ENCODE measurements at places on chromosomes 16 and 17.

DNA sequence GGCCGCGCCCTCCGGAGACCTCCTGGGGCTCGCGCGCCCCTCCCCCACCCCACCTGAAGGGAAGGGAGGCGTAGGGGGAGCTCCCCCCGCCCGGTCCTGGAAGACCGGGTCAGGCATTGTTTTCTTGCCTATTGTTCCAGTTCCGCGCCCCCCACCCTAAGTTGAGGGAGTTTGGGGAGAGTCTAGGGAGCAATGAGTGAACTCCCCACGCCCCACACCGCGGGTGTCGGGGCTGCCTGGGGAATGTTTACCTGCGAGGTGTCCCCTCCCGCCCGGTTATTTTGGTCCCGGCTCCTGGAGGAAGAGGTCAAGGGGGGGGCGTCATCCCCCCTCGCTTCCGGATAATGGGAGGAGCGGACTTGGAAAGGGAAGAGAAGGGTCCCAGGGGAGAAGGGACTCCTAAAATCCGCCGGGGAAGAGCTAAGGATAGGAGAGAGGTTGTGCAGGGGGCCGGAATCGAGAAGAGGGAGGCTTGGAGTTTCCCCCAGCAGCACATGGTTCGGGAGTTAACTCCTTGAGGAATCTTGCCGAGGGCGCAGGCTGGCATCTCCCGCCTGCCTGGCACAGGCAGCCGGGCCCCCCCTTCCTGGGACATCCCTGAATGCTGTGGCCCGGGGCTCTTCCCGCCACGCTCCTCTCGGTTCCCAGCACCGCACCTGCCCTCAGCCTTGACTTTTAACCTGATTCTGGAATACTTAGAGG is 881 bp downstream of the MLLT6 start:
- peak; percentile 35 for DNase-seq

- DNase-seq: no peak
Observed at GRCh38 chr17:52294301-52294700, 135.8 kb upstream of the CA10 start.

DNA sequence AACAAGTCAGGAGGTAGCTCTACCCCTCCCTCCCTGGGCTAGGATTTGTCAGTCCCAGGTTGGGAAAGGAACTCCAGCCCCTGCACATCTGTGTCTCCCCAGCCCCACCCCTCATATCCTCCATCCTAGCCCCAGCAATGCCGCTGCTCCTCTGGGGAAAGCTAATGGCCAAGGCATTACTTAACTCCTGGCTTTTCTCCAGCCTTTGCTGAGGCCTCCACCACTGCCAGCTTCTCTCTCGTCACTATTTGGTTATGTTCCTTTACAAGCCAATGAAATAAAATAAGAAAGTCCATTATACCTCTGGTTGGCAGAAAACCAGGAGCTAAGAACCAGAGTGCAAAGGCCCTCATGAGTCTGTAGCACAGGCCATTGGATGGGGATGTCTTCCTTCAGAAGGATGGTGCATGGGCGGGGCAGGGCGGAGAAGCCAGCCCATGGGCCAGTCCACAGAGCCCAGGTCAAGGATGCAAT is 171.0 kb downstream of the CCDC182 start:
- peak; percentile 37 for DNase-seq

GRCh38 chr16:70476272-70477020 is 22.1 kb downstream of the FCSK start:
- peak; percentile 87 for DNase-seq

DNA sequence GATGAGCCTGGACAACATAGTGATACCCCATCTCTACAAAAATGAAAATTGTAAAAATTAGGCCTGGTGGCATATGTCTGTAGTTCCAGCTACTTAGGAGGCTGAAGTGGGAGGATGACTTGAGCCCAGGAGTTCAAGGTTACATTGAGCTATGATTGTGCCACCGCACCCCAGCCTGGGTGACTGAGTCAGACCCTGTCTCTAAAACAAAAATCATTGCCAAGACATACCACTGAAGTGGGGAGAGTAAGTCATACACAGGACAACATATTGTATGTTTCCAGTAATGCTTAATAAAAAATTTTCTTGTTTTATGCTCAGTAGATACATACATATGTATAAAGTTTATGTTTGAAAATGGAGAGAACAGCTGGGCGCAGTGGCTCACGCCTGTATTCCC is 39.2 kb downstream of the NDE1 start:
- DNase-seq: peak; percentile 55

DNA sequence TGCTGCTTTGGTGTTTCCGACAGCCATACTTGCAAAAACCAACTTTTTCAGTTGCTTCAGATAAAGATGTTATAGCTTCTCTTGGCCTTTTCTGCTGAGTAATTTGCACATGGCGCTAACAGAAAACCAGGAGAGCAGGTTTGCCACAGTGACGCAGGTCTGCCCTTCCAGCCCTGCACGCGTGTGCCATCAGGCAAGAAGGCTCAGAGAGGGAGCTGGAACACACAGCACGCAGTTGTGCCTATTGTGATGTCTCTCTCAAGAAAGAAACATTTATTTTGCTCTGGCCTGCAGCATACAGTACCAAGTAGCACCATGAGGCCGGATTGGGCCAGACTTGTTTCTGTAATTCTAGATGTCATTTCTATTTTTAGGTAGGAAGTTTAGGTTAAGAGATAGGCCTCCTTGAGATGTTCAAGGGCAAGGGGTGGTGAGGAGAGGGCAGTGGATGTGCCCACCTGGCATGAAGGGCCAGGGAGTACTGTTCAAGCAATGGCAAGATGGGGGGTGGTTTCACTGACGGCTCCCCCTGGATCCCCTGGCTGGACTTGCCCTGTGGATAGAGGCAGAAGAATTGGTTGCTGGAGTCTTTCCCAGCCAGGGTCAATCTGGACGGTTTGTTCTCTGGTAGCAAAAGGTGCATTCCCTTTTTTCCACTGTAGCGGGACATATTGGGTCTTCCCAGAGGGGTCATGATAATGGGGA is 1.9 kb downstream of the CBX2 start:
- DNase-seq: no peak

DNA sequence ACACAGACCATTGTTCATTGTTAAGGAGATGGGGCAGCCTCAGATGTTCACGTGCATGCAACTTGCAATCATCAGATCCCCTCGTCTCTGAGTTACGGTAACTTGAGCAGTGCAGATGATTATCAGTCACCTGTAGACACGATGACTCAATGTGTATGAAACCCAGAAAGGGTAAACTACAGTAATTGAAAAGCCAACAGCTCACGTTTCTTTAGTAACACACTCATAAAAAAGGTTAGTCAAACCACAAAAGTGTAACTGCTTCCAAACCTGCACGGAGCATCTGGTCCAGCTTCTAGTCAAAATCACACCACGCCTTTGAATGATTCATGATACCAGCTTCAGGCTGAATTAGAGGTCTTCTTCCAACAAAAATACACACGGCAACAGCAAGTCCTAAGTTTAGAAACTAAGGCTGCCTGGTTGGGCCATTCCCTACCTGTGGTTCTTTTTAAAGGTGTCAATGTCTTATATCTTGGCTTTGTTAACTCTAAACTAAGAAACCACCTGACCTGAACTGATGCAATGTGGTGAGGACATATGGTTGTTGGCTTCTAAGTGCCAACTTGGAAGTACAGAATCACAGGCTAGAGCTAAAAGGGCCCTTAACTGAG is 32.3 kb downstream of the GRB7 start:
- peak; percentile 34 for DNase-seq

GRCh38 chr16:72202014-72202413 is 30.1 kb upstream of the PMFBP1 start:
- DNase-seq: peak; percentile 13

DNA sequence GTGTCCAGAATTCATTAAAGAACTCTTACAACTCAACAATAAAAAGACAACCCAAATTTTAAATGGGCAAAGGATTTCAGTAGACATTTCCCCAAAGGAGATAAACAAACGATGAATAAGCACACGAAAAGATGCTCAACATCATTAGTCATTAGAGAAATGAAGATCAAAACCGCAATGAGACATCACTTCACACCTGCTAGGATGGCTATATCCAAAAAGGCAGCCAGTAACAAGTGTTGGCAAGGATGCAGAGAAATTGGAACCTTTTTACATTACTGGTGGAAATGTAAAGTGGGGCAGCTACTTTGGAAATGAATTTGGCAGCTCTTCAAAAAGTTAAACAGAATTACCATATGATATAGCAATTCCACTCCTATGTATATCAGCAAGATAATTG is 42.0 kb downstream of the PITPNM3 start:
- DNase-seq: no peak

GRCh38 chr17:15490634-15491261 is 23.3 kb upstream of the CDRT4 start:
- peak; percentile 92 for DNase-seq

All from EH (cell line).